ENCODE measurements at places on chromosomes 13 and 19.

- peak; percentile 40 for DNase-seq
These were observed 21.8 kb downstream of the DCAF15 start for GRCh38 chr19:13974073-13974472.

- no peak for DNase-seq
These were observed 30.2 kb downstream of the TMTC4 start for GRCh38 chr13:100644371-100644770.

DNA sequence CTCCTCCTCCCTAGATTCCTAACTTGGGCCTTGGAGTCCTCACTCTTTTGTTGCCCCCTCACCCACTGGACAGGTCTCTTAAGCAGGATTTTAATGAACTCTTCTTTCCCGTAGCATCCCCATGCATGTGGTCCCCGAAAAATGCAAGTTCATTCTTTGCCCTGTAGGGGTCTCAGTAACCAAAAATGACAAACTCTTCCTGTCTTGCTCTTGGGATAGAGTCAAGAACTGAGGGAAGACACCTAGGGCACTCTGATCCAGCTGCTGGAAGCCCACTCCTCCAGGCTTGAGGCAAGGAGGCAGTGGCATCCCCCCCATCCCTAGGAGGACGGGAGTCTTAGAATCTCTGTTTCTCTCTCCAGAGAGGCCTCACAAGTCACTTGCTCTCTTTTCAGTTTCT lies 987.0 kb downstream of the DIAPH3 start:
- DNase-seq = no peak

GRCh38 chr19:9885077-9885552 lies 50.0 kb downstream of the PIN1 start:
- DNase-seq = no peak

DNA sequence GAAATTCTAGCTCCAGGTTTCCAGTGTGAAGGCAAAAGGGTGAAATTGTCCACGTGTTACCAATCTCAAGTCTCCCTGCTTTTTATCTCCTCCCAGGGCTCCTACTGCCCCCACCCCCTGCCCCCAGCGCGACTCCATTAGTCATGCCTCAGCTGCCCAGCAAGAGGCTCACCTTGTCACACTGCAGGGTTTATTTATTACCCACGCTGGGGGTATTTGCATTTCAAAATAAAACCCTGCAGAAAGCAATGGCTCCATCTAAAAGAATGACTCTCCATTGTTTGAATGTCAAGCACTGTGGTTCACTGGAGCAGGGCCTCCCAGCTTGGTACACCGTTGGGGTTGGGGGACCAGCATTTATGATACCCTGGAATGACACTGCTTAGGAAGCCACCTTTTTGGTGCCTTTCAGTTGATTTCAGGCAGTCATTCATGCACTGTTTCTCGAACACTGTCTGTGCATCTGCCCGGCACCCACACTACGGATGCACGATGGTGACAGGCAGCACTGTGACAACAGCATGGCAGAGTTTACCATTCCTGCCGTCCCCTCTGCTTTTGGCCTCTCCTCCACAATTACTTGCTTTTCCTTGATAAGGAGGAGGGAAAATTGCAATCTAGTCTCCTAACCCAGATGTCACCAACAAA lies 9.9 kb upstream of the POP4 start:
- no peak for DNase-seq

DNA sequence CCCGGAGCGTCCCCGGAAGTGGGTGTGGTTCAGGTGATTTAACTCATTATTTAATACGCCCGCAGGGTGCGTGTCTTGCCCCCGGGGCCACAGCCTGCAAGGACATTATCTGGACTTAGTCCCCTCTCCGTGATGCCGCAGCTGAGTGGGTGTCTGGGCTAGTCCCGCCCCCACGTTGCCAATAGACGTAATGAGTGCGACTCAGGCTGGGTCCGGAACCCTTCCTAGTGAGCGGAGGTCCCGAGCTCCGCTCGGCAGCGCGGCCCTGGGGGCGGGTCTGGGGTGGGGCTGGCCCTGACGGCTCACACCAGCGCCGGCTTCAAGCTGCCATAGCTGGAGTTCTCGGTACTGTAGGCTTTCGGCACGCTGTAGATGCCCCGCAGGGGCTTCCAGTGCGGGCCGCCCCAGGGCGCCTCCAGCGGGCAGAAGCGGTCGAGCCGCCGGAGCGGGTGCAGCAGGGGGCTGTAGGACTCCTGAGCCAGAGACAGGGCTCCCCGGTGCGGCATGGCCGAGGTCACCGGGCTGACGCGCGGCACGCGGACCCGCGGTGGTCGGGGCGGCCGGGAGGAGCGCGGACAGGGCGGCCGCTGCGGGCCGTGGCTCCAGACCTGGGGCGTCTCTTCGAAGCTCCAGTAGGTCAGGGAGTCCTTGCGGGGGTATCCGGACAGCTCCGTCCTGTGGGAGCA lies 918 bp upstream of the LHB start:
- peak; percentile 74 for DNase-seq

DNA sequence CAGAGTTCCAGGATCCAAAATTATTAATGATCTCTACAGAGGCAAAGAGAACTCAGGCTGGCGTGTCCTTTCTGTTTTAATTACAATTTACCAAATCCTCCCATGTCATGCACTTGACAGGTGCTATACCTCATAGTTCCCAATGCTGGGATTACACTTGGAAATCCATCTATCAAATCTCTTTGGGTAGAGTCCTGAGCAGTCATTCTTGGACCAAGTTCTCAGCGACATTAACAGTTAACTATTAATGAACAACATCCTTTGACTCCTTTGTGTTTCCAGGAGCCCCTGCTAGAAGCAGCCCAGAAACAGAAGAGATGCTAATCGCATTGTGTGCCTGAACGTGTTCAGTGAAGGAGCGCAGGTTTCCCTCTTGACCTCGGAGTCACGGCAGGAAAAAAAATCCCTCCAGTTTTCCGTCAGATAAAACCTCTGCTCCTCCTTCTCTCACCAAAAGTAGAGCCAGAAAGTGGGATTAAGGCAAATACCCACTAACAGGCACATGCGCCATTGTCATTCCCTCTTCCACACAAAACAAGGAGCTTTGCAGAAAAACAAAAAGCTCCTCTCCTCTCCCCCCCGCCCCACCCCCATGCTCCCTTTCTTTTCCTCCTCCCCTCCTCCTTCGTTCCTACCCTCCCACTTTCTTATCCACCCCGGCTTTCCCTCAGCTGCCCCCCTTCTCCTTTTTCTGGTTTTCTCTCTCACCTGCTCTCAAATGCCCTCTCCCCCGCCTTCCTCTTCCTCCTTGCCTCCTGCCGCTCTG lies 224.7 kb downstream of the ZIC5 start:
- no peak for DNase-seq

- no peak for DNase-seq
These were observed 1815.5 kb downstream of the SLITRK5 start for GRCh38 chr13:89486709-89487108.

- no peak for DNase-seq
These were observed 16.4 kb downstream of the EMP3 start for GRCh38 chr19:48341515-48342413.

GRCh38 chr13:33550885-33551284 lies 265.3 kb upstream of the STARD13 start:
- DNase-seq = no peak

DNA sequence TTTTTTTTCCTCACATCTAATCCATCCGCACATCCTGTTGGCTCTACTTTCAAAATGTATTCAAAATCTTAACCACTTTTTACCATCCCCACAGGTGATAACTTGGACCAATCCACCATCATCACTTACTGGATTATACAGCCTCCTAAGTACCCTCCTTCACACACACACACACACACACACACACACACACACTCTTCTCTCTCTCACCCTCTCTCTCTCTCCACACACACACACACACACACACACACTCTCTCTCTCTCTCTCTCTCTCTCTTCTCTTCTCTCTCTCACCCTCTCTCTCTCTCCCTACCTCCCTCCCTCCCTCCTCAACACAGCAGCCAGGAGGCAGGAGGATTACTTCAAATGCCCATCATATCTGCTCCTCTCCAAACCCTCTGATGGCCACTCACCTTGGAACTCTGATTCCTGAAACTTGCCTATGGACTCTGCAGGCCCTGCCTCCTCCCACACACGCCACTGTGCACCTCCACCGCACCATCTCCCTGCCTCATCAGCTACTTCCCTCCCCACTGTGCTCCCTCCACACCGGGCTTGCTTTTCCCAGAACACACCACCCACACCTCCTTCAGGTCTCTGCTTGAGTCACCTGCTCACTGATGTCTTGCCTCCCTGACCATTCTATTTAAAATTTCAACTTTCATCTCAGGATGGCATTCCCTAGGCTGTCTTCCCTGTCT lies 39.7 kb downstream of the RCBTB2 start:
- DNase-seq = no peak

- DNase-seq = no peak
These were observed 18.0 kb downstream of the NDUFB7 start for GRCh38 chr19:14553939-14554243.

DNA sequence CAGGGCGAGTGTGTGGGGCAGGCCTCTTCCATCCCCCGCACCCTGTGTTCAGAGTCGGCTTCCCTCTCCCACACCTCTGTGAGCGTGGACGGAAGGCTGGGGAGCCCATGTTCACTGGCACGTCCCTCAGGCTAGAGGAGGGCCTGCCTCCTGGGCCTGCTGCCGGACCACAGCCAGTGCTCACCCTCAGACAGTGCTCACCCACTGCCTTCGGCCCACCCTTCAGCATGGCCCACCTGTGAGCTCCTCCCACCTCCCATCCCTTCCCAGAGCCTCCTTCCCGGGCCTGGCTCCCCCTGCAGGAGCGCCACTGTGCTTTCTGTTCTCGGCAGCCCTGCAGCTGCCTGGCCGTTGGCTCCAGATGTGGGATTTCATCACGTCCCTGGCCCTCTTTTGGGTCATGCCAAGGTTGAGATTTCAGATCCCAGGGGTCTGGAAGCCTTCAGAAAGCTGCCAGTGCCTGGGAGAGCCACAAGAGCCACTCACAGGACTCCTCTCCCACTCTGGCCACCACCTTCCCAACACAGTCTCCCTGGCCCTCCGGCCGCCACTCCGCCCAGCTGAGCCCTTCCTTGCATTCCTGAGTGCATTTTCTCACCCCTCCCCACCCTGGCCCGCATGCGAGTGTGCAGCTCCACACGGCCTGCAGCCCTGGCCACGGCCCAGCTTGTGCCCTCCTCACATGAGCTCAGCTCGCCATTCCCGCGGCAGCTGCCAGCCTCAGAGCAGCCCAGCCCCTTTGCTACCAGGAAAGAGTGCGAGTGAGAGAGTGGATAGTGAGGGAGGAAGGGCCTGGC lies 25.3 kb downstream of the CAPN12 start:
- DNase-seq = no peak

GRCh38 chr19:44879309-44880065 lies 11.6 kb upstream of the TOMM40 start:
- no peak for DNase-seq

DNA sequence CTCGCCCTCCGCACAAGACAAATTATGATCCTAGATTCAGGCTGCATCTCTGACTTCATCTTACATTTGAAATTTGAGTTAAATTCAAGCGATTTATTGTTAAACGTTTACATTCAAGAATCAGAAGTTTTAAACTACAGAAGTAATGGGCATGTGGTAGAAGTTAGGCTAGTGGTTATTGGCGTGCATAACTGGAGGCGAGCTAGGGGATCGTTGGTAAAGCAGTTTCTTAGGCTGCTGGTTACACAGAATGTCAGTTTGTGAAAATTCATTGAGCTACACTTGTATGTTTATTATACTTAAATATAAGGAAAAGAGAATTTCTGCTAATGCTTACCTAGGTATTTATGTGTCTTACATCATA lies 733 bp upstream of the CDX2 start:
- DNase-seq = no peak

- no peak for DNase-seq
These were observed 12.9 kb downstream of the ADGRE5 start for GRCh38 chr19:14394167-14394566.

- DNase-seq = no peak
These were observed 598.1 kb downstream of the UQCRFS1 start for GRCh38 chr19:28614634-28615545.

DNA sequence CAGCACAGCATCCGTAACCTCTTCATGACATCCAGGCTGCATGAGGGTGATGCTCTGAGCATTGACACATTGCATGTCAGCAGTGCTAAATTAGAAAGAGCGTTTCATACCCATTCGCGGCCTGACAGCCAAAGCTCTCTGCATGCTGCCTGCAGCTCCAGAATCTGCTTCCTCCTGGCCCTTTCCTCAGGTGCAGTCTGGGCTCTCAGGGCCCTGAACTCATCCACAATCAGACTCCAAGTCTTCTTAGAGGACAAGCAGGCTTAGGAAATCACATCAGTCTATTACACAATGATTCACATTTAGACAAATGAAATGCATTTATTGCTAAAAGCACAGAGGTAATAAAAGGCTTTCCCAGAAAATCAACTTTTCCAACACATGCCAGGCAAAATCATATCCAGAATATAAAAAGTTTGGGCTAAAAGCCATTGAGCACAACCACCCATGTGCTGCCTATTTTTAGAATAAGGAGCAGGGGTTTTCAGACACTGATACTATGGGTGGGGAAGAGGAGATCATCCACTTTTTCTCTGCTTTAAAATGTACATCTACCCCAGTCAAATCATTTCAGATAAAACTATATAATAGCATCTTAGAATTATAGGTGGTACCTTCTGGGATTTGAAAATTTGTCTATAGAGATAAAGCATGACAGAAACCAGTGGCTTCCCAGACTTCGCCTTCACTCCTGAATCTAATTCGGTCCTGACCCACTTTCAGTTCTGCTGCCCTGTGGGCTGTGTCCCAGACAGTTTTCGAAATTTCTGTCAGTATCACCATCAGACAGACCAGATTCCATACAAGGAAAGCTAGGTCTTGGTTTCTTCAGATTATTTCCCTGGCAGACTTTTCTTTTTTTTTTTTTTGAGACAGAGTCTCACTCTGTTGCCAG lies 109.3 kb downstream of the COL4A2 start:
- DNase-seq = no peak

GRCh38 chr13:76024151-76024550 lies 388.0 kb downstream of the LMO7 start:
- DNase-seq = no peak

GRCh38 chr13:75832812-75833211 lies 196.7 kb downstream of the LMO7 start:
- no peak for DNase-seq

- DNase-seq = no peak
These were observed 65.8 kb upstream of the MED4 start for GRCh38 chr13:48160606-48161278.

DNA sequence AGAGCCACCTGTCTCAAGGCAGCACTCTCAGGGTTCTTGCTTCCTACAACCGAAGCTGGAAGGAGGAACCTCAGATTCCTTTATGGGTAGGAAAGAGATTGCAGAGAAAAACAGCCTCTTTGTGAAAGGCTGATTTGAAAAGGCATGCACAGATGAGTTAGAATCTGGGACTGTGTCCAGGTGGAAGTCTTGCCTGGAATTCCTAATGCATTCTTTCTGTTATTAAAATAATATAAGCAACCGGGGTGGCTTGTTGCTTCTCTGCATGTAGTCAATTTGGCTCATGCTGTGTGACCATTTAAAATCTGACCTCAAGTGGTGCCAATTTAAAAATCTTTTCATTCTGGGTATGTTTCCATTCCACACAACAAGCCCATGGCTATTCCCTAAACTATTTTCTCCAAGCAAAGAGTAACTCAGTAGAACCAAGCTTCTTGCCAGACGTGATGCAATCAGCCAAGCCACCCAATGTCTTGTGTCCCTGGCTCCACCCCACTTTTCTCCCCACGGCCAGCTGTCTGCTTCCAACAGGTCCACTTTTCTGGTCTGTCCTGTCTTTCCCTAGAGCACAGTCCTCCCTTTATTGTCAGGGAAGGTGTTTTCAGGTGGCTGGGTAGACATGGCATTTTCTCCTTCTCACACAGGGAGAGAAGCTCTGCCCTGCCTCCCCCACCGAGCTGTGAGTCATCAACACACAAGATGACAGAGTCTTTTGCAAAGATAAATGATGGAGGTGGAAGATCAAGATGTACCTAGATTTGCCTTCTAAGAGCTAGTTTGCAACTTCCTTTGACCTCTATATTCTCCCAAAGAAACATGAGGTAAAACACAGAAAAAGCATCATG lies 394.3 kb downstream of the FOXO1 start:
- no peak for DNase-seq

All from CD4-positive, alpha-beta T cell treated with Interleukin-15 for 1 hour (primary cell).